H1 (cell line): ENCODE measurements at places on chromosomes 12 and 14. TPM values are rescaled to one million over a fixed set of nuclear protein-coding genes. Genes with fewer than 3 reads are reported as not detected.

Gene PRR4
- 2.0 TPM in 1 of 2 replicates, not detected in the other for total RNA-seq

Gene EIF2S3B
- total RNA-seq = 5.3 and 6.7 TPM in 2 replicates

Gene FGF23
- 0.42 and 0.67 TPM in 2 replicates for total RNA-seq

Gene BMP4
- total RNA-seq = 5.4 and 5.9 TPM in 2 replicates

DNA sequence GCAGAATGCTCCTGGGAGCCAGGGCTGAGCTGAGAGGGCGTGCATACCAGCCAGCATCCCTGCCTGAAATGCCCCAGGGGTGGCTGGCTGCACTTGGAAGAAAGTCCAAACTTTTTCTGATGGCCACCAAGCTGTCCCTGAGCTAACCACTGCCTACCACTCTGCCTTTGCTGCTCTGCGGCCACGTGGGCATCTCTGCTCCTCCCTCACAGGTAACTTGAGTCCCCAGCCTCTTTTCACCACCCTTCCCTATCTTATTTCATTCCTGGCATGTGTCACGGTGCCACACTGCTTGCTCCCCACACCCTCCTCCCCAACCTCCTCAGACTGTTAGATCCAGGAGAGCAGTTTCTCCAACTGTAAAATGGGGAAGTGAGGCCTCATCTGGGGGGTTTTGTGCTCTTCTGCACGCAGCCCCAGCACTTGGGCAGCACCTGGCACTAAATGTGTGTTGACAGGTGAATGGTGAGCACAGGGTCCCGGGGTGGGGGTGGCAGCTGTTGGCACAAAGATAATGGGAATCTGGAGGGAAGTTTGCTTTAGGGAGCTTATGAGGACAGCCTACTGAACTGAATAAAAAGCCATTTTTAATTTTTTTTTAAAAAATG, 113.0 kb downstream of the GLT1D1 start:
- no peak for DNase-seq

DNA sequence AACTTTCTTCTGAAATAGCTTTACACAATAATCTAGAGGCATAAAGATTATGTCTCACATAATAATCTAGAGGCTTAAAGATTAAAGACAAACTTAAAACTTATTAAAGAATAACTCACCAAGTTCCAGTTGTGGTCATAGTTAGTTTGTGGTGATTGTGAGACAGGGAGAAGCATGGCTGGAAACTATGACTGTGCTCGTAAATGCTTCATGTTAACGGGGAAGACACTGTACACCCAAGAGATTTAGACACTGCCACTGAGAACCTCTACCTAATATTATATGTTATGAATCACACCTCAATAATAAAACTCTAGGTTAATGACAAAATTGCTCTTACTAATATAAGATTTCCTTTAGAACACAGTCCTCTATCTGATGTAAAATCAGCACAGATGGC, 541.6 kb downstream of the TMEM121 start:
- DNase-seq = no peak

DNA sequence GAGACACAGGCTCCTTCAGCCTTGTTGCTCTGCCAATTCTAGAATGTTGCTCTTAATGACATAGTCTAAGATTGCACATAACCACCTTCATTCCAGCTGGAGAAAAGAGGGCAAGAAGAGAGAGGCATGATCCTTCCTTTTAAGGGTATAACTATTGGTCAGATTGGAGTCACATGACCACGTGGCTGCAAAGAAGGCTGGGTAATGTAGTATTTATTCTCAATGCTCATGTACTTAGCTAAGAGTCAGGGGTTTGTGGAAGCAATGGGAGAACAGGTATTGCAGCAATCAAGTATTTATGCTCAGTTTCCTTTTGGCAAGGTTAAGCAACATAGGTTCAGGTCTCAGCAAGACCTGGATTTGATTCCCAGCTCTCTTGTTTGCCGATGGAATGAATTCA, 298.8 kb upstream of the TBX3 start:
- DNase-seq = no peak

DNA sequence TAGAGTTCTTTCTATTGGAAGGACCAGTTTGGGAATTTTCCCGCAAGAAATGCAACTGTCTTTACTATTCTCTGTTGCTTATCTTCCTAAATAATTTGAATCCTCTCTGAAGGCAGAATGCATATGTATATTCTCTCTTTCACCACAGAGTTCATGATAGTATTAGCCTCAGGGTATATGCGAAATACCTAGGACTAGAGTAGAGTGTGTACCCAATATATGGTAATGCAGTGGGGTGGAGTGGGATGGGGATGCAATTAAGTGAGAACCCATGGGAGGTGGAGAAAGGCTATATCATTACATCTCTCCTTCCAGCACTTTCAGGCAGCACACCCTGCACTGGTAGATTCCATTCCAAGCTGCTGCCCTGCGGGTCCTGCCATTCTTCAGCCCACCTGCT, 207.3 kb downstream of the ANO2 start:
- no peak for DNase-seq

DNA sequence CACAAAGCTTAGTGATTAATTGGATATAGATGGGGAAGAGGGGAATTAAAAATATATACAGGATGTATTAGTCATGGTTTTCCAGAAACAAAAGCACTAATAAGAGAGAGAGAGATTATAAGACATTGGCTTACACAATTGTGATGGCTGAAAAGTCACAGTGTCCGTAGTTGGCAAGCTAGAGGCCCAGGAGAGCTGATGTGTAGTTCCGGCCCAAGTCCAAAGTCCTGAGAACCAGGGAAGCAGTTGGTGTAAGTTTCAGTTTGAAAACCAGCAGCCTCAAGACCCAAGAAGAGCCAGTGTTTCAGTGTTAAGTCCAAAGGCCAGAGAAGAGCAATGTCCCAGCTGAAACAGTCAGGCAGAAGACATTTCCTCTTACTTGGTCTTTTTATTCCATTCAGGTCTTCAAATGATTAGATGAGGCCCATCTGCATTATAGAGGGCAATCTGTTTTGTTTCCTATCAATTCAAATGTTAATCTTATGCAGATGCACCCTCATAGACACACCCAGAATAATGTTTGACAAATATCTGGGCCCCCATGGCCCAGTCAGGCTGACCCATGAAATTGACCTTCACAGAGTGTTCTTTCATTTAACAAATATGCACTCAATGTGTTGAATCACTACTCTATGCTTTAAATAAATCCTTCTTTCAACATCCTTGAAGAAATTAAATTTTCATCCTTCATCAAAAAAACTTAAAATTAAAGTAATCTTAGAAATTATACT, 67.2 kb upstream of the DIO2 start:
- no peak for DNase-seq

DNA sequence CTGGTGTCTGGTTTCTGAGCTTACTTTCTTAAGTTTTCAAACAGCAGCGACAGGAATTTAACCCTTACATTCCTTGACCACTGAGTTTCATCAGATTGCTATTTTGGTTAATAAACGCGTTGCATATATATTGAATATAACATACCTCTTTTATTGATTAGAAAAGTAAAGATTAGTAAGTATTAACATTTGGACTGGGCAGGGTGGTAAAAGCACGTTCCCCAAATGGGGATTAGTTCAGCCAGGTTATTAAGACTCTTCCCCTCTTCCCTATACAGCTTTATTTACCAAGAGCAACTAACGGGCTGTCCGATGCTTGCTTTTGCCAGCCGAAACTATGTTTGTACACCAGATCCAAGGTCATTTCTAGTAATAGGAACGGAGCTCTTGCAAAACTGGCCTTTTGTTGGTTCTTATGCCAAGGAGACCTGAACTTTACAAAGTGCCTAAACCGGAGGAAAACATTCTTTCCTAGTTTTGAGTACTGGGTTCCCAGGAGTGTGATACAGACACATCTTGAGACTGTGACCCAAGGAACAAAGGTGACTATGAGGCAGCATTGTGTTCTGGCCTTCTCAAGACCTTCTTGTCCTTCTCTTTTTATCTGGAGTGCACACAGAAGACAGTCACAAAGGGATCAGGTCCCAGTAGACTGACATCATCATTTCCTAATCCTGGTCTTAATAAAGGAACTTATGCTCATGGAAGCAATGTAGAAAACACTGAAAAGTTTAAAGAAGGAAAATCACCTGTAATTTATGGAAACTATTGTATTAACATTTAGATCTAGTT, 2.6 kb downstream of the GLRX5 start:
- DNase-seq = no peak

GRCh38 chr14:104557766-104558165, 21.8 kb upstream of the C14orf180 start:
- no peak for DNase-seq

DNA sequence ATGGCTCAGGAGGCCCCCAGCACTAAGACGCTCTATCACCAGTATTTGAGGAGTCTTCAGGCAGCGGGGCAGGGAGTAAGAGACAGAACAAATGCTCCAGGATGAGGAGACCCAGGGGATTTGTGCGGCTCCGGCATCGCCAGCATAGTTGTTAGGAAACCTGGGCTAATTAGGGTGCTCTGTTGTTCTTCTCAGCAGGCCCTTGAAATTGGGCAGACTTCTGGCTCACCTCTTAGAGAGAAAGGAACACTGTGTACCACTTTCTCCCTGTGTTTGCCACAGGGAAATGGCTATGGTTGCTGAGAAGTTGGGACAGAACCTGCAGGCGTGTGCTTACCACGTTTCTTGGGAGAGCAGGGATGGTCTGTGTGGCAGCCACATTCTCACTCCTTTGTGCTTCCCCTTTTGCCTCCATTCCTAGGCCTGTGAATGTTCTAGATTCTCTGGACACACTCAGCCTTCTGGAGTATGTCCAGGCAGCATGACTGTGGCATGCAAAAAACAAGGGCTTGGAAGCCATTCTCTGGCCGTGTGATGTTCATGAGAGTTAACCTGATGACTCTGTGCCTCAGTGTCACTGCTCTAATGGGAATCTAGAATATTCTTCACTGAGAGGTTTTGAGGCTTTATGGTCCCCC, 109.0 kb downstream of the CHST11 start:
- no peak for DNase-seq

- no peak for DNase-seq
Observed at GRCh38 chr12:28343713-28344112, 153.5 kb downstream of the CCDC91 start.

- DNase-seq = no peak
Observed at GRCh38 chr12:122884860-122885259, 11.1 kb downstream of the VPS37B start.

- DNase-seq = no peak
Observed at GRCh38 chr12:119249383-119250155, 70.8 kb downstream of the HSPB8 start.

DNA sequence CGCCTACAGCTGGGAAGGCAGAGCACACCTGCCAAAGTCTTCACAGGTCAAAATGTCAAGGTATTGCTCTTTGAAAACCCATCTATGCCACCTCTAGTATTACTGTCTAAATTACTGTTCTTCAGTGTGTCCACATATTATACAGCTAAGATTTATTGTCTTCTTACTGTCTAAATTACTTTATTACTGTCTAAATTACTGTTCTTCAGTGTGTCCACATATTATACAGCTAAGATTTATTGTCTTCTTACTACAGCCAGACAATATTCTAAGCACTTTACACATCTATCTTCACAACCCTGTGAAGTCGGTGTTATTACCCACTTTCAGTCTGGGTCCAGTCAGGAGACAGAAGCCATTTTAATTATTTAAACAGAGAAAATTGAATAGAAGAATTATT, 173.9 kb downstream of the MYRFL start:
- DNase-seq = no peak

- DNase-seq = no peak
Observed at GRCh38 chr12:39327510-39327909, 115.4 kb downstream of the KIF21A start.

DNA sequence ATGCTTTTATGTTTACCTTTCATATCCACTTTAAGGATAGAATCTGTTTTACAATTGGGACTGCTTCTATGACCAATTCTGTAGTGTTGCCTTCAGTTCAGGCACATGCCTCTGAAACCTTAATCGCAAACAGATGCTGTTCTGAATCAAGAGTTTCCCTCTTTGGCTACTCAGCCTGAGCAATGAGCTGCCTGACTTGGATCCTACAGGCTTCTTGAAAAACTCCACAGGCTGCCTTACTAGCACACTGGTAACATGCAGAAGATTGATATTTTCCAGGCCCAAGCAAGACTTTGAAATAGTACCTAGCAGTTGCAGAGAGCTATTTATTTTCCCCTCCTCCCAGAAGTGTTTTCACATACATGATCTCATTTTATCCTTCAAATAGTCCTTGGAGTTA, 34.8 kb upstream of the PMCH start:
- DNase-seq = no peak

DNA sequence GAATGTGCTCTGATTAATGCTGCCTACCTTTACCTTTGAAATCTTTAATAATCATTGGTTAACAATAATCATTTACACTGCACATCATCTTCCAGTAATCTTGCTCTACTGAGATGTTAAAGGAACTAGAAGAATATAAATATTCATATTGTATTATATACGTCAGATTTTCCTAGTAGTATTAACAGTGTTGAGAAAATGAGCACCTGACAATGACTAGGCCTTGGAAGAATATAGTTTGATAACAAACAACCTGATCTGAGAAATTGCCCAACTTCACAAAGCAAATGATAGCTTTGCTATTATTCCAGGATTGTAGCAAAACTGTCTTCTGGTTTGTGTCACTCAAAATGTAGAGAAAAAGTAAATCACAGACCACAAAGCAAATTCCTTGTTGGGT, 467.1 kb downstream of the NOVA1 start:
- DNase-seq = no peak

DNA sequence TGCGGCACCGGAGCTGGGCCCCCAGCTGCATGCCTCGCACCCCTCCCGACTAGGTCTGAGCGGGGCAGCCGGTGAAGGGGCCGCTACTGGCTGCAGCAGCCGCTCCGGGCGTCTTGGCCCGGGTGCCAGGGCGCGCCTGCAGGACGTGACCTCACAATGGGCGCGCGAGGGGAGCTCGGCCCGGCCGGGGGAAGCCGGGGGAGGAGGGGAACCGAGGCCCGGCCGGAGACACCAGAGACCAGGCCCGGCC, 353 bp downstream of the BAG5 start:
- no peak for DNase-seq
